Myocyte (in vitro differentiated cells): ENCODE measurements at places on chromosomes 11 and 22. TPM values are rescaled to one million over a fixed set of nuclear protein-coding genes. Genes with fewer than 3 reads are reported as not detected.

The TENM4 gene
- total RNA-seq: 0.21 and 0.31 TPM in 2 replicates

DNA sequence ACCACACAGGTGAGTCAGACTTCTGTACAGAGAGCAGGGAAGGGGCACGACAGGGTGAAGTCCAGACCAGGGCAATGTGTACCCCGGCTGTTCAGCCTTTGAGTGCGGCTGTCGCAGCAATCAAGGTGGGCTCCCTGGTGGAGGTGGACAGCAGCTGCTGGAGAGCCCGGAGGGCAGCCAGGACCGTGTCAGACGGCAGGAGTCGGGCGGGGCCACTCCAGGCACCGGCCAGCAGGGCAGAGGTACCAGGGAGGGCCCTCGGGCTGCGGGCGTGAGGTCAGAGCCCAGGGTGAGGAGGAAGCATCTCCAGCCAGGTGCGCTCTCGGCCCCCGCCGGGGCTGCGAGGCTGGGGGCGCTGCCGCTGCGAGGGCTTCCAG is 802 bp upstream of the PIM3 start:
- no peak for DNase-seq

- DNase-seq: peak; percentile 22
These were observed 489.4 kb downstream of the KCNA4 start for GRCh38 chr11:29527391-29527936.

The RIC3 gene
- total RNA-seq: not detected in 2 replicates

DNA sequence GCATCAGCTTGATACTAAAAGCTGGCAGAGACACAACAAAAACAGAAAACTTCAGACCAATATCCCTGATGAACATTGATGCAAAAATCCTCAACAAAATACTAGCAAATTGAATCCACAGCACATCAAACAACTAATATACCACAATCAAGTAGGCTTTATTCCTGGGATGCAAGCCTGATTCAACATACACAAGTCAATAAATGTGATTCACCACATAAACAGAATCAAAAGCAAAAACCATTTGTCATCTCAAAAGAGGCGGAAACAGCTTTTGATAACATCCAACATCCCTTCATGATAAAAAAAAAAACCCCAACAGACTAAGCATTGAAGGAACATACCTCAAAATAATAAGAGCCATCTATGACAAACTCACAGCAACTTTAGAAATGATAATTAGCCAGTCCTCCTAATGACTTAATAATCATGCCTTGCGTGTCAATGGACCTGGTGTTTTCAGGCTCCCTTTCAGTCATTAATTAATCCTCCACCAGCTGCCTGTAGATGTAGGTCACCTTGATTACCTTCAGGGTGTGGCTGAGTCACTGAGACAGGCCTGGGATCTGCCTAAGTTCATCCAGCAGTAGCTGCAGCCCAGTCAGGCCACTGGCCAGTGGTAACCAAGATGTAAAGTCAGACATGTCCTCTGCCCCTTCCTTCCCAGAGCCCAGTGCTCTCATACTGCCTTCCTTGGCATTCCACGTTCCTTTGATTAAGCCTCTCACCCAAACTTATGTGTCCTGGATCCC is 109.8 kb downstream of the EHF start:
- DNase-seq: no peak

DNA sequence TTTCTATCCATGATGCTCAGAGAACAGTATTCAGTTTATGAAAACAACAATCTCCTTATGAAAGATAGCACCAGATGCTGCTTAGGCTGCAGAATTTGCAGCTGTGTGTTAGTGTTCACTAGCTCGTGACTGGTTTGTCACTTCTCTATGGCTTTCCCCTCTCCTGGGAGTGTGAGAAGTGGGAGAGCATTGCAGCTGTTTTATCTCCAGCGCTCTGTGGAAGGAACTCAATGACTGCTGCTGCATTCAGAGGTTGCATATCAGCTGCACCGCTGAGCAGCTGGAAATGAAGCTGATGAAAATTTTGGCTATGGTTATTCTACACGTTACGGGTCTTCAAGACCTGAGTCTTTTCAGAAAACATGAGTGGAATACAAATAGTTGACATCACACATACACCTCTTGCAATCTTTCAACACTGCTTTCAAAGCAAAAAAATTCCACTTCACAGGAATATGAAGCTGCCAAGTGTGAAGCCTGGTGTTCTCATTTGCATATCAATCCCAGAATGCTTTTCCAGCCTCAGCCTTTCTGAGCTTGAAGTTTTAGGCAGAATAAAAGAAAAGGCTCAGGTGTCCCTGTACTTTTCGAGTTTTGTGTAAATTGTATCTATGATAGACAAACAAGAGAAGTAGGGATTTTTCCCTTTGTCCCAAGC is 149.3 kb upstream of the DDI1 start:
- DNase-seq: peak; percentile 34

DNA sequence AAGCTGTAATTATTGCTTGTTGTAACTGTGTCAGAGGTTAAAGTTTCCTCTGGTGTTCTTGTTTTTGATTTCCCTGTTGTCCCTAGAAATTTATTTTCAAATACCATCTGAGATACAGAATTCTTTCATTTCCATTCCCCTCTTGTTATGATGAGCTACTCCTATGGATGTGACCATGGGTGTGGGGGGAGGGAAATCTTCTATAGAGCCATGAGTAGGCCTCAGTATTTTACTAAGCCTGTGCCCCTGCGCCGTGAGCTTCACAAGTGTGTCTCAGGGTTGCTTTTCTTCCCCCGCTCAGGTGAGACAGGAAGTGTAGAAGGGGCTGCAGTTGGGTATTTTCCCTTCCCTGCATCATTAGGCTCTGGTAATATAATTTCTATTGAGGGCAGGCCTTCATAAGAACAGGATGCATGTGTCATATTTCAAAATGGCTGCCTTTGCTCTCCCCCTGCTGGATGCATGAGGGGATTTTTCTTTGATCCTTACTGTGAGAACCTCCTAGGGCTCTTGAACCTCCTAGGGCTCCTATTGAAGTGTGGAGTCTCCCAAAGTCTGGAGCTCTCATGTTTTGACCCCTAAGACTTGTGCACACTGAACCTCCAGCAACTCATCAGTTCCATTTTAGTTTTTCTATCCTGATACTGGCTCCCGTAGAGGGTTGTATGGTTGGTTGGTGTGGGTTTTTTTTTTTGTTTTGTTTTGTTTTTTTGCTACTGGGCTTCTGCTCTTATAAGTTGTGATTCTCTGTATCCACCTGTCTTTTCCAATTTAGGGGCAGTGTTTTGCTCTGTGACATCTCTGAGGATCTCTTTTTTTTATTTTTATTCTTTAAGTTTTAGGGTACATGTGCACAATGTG is 658.2 kb downstream of the NTM start:
- DNase-seq: no peak

The SERPIND1 gene
- not detected in 2 replicates for total RNA-seq

The FGF4 gene
- not detected in 2 replicates for total RNA-seq

The UBQLN3 gene
- total RNA-seq: 0.05 and 0.16 TPM in 2 replicates

DNA sequence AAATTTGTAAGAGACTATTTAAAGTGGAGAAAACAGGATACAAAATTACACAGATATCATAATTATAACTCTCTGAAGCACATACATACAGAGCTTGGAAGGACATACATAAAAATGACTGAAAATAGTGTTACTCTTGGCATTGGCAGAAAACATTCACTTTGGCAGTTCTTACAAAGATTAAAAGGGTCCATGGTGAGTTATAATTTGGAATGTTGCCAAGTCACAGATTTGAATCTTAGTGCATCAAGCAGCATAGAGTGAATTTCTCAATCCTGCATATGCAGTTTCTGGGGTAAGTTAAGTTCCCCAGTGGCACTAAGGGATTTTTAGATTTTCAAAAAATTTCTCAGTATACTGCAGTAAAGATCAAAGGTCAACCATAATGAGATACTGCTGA is 115.9 kb downstream of the CCDC81 start:
- DNase-seq: no peak

The TRIM6 gene
- total RNA-seq: 0.31 and 0.40 TPM in 2 replicates

DNA sequence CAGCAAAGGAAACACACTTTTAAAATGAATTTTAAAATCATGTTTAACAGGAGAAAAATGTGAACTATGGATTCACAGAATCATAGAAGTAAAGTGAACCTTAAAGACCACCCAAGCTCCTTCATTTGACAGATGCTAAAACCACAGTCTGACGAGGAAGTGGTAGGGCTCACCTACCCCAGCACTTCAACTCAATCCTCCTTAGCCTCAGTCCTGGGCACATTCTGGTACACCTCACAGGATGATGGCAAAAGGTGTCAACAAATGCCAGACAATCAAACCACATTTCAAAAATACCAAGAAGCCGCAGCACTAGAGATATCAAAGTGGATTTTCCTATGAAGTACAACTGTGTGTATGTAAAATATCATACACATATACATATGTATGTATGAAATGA is 43.1 kb downstream of the PITPNB start:
- no peak for DNase-seq

DNA sequence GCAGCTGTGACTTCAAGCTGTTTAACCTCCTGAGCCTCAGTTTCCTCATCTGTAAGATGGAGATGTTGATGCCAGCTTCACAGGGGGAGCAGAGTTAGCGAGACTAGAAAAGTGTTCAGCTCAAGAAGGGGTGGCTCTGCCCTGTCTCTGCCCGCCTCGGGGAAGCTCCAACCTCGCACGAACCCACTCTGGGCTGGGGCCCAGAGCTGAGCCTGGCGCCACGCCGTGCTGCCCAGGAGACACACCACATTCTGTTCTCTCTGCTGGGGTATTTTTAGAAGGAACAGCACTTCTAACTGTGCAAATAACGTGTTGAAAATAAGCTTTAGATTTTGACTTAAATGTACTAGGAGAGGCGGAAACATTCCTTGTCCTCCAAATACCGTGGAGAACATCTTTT is 74.1 kb downstream of the PHF21B start:
- no peak for DNase-seq

DNA sequence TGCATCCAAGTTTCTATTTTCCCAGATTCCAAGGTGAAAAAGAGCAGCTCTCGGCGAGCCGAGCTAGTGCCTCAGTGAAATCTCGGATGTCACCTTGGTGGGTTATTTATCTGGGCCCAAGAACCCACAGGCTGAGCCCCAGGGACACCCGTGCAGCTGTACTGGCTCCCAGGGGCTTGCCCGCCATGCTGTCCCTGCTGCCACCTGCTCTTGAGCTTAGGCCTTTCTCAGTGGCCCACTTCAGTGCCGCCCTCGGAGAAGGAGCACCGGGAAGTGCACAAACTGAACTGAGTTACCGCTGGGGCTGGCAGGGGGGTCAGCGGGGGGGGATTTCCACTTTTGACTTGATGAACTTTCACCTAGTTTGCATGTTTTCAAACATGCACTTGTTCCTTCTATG is 27.9 kb downstream of the CPT1A start:
- DNase-seq: no peak

DNA sequence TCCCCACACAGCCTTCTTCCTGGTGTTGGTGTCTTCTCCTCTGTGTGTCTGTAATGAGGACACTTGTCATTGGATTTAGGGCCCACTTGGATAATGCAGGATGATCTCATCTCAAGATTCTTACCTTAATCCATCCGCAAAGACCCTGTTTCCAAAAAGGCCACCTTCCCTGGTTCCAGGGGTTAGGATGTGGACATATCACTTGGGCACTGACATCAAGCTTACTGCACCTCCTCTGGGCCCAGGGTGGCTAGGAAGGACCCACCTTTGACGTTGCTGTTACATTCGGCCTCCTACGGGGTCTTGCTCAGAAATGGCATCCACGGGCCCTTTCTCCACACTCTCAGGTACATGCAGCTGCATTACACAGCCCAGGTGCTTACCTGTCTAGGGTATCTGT is 535.9 kb downstream of the BRD1 start:
- no peak for DNase-seq

DNA sequence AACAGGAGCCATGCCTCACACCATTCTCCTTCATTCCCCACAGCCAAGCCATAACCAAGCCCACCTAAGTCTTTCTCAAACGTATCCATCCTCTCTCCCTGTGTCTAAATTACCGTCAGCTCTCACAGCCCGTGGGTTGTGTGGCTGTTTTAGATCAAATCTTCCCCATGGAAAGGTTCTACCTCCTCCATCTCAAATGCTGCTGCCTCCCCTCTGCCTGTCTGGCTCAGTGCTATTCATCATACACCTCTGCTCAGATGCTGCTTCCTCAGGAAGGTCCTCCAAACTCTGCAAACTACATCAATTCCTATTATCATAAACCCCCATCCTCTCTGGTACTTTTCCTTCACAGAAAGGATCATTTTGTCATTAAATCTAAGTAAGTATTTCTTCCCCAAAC is 15.1 kb downstream of the NFRKB start:
- no peak for DNase-seq

GRCh38 chr11:60513496-60514460 is 1.4 kb upstream of the MS4A13 start:
- peak; percentile 16 for DNase-seq

DNA sequence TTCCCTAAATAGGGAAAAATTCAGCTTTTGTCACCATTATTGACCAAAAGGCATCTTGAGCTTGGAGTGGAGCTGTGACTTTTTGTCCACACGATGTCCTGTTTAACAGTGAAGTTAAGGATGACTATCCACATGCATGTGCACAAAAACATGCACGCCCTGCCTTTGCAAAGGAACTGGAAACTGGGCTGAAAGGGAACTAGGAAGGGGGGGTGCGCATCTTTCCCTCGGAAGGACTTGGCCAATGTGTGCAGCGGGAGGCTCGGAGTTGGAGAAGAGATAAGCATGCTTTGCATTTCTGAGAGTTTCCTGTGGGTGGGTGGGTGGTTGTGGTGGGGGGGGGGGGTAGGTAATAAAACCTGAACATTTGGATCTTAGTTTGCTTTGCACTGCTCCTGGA is 411 bp upstream of the KIRREL3 start:
- no peak for DNase-seq

The BRSK2 gene
- 0.21 and 0.70 TPM in 2 replicates for total RNA-seq

The ISX gene
- total RNA-seq: not detected in 2 replicates

DNA sequence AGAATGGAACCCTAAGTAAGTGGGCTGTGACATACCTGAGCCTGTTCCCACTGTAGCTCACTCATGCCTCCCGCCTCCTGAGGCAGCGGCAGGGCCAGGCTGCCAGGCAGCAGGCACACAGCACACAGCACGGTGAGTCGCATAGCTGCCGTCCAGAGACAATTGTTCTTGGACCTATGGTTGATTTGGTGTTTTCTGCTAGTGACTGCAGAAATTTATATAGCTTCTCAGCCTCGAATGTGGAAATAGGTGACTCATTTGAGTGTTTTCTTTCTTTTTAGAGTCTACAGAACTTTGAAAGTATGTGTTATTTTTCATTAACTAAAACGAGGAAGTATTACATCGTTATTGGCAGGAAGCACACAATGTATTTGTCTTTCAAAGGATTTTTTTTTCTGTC is at the start of gene MMP7:
TSS of gene MMP7 (minus strand) at position 190 of the 400 bp plus-strand sequence. CDS start at position 143, 47 bp downstream.
- DNase-seq: no peak

GRCh38 chr11:3215346-3216026 is 3.1 kb downstream of the MRGPRG start:
- no peak for DNase-seq
